Bone marrow (tissue), 2 donors: ENCODE measurements at places on chromosomes 6 and 20.

- DNase-seq: no peak
These were observed 204.3 kb upstream of the CST7 start for GRCh38 chr20:24744747-24745146.

- DNase-seq: no peak
These were observed 42.0 kb upstream of the BCAS1 start for GRCh38 chr20:54112221-54112884.

- no peak for DNase-seq
These were observed 448.8 kb downstream of the RNF144B start for GRCh38 chr6:18835976-18836375.

GRCh38 chr6:147058786-147059385 is 145.3 kb upstream of the STXBP5 start:
- no peak for DNase-seq

GRCh38 chr6:2469428-2469827 is 224.0 kb upstream of the GMDS start:
- DNase-seq: no peak

GRCh38 chr20:62694106-62694505 is 14.5 kb upstream of the NTSR1 start:
- no peak for DNase-seq

- no peak for DNase-seq
These were observed 100.9 kb downstream of the RNASET2 start for GRCh38 chr6:166855416-166855815.

DNA sequence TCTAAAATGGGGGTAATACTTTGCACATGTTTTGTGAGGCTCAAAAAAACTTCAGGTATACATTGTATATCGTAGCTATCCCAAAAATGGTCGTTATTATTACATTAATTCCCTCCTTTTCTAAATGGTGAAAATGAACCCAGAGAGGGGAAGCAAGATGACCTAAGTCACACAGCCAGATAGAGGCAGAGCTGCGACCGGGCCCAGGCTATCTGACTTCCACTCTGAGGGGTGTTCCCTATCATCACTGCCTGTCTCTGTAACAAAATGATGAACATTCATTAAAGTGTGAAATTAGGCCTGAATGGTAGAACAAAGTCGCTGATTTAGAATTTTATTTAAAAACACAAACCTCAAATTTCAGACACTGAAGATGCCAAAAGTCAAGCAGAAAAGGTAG is 29.1 kb upstream of the RIMS4 start:
- DNase-seq: no peak

DNA sequence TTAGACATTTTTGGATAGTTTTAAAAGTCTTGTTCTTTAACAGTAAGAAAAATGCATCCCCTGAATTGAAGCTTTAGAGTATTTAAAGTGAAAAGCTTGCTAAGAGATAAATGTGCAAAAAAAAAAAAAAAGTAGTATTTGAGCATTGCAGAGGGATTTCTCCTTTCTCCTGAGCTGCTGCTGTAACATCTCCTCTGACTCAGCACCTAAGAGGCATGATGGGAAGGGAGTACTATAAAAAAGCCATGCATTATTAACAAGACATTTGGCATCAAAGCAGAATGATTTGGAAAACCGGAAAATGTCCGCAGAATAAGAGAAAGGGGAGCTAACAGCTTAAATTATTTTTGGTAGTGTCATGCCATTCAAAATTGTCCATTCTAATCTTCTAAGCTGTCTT is 27.9 kb downstream of the B4GALT5 start:
- no peak for DNase-seq

GRCh38 chr6:150076196-150076893 is 7.4 kb upstream of the ULBP3 start:
- no peak for DNase-seq

- no peak for DNase-seq
These were observed 11.9 kb downstream of the GPX5 start for GRCh38 chr6:28537509-28538140.

DNA sequence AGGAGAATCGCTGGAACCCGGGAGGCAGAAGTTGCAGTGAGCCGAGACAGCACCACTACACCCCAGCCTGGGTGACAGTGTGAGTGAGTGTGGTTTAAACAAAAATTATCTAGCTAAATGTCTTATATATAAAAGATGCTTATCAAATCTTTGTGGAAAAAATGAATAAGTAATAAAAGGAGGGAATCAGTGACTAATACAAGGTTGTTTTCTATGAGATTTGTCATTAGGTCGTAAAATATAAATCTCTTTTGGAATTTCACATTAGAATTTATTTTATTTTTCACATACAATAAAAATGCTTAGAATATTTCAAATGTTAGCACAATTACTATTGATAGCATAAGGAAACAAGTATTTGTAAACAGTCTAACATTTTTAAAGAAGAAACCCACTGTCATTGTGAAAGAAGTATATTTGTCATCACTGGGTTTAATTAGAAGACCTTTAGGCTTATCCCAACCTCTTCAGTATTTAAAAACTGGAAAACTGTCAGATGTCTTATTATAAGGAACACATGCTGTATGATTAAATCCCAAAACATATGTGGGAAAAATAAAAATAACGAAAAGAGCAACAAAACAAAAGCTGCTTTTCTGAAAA is 47.1 kb downstream of the ASCC3 start:
- DNase-seq: no peak

- DNase-seq: no peak
These were observed 4.4 kb upstream of the C6orf163 start for GRCh38 chr6:87340230-87340629.

DNA sequence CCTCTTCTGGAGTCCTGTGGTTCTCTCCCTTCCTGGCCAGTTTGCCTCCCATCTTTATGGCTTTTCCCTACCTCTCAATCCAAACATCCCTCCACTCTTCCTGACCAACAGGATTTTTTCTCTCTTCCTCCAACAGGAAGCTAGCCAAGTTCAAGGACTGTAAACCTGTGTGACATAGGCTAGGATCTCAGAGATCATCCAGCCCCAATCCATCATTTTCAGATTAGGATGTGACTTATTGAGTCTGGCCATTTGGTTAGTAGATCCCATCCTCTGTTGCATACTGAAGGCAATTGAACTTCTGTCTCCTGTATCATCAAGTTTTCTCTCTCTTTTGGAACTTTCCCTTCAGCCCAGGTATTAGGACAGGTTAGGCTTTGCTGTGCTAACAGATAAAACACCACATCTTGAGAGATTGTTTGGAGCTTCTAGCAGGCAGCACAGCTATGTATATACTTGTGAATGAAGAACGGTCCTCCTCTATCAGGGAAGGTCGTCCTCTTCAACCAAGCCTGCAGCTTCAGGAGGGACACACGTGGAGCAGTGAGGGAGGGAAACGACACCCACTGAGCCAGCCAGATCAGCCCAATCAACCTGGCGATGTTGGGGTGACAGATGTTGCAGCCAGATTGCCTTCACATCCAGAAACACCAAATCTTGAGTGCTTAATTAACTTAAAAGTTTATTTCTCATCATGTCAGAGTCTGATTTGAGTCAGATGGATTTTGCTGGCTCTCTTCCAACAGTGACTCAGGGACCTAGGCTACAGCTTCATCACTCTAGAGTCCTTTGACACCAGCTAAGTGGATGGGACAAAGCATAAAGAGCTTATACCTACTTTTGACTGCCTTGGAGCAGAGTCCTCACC is 106.8 kb downstream of the GJA10 start:
- DNase-seq: no peak

- DNase-seq: no peak
These were observed 995 bp upstream of the GSTA4 start for GRCh38 chr6:52995913-52996645.

GRCh38 chr6:111586554-111586953 is 19.1 kb downstream of the TRAF3IP2 start:
- no peak for DNase-seq

DNA sequence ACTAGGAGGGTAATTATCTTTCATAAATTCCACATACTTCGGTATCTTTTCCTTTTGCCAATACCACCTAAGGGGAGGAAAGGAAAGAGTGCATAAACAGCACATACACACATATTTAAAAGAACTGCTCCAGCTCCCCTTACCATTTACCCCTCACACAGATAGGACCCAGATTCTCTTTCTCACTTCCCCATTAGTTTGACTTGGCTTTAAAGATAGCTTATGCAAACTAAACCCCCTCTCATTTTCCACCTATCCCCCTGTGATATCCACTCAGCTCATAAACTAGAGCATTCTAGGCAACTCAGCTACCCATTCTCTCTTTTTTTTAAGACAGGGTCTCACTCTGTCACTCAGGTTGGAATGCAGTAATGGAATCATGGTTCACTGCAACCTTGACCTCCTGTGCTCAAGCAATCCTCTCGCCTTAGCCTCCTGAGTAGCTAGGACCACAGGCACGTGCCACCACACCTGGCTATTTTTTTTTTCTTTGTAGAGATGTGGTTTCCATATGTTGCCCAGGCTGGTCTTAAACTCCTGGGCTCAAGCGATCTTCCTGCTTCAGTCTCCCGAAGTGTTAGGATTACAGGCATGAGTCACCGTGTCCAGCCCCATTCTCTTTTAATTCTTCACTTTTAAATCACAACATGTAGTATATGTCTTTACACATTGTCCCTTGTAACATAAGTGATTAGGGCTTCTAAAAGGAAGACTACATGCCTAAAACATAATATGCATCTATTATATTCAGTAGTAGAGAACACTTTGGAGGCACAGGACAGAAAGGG is 4.0 kb downstream of the FUCA2 start:
- no peak for DNase-seq

GRCh38 chr6:75424618-75425548 is 68.7 kb downstream of the FILIP1 start:
- no peak for DNase-seq

DNA sequence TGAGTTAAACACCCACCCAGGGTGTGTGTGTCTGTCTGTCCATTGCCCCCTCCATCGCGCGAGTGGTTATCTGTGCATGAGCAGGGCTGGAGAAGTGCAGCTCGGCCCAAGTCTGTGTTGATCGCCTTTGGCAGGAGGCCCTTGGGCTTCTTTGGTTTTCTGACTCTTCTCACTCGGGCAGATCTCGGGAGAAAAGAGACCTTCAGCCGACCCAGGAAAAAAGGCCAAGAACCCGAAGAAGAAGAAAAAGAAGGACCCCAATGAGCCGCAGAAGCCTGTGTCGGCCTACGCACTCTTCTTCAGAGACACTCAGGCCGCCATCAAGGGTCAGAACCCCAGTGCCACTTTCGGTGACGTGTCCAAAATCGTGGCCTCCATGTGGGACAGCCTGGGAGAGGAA is 132.9 kb downstream of the JPH2 start:
- DNase-seq: no peak

DNA sequence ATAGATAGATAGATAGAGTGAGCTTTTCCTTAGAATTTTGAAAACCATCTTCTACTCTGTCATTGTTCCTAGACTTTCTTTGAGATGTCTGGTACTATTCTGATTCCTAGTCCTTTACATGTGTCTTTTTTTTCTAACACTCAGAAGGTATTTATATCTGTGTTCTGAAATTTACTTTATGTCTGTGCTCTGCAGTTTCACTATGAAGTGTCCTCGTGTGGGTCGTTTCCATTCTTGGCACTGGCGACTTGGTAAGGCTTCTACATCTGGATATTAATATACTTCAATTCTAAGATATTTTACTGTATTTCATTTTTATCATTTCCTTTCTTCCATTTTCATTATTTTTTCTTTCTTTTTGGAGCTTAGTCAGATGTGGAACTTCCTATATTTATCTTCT is 87.0 kb downstream of the FHL5 start:
- no peak for DNase-seq

- DNase-seq: no peak
These were observed 322.1 kb upstream of the NT5E start for GRCh38 chr6:85127696-85128243.

- DNase-seq: no peak
These were observed 408.5 kb upstream of the SULF2 start for GRCh38 chr20:48193627-48194425.

DNA sequence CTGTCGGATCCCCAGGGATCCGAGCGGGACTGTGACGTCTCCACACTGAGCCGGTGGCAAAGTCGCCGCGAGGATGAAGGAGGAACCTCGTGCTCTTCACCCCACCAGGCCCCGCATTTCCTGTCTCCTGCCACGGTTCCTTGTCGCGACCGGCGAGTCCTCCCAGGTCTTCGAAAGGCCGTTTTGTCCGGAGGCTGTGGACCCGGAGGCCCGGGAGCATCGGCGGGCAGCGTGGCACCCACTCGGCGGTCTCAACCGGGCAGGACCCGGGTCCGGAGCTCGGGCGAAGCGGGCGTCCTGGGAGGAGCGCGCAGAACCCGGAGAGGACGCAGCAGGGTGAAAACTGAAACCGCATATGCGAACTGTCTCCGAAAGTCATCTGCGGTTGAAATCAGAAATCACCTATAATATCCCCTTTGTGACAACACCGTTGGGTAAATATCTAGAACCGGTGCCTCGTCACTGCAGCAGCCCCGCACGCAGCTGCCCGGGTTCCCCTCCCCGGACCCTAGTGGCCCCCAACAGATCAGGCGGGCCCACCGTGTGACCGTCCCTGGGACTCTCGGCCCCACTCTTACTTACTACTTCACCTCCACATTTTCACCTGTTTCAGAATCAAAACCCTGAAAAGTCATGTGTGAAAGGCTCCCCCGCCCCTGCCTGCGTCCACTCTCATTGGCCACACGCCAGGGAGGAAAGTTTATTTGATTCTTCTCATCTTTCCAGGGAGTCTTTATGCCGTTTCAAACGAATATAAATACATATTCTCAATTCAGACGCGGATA is 3.1 kb upstream of the ULBP2 start:
- no peak for DNase-seq

GRCh38 chr20:4111440-4112411 is 96.4 kb upstream of the RNF24 start:
- DNase-seq: no peak

GRCh38 chr20:1656844-1657243 is 735 bp downstream of the SIRPG start:
- DNase-seq: no peak

DNA sequence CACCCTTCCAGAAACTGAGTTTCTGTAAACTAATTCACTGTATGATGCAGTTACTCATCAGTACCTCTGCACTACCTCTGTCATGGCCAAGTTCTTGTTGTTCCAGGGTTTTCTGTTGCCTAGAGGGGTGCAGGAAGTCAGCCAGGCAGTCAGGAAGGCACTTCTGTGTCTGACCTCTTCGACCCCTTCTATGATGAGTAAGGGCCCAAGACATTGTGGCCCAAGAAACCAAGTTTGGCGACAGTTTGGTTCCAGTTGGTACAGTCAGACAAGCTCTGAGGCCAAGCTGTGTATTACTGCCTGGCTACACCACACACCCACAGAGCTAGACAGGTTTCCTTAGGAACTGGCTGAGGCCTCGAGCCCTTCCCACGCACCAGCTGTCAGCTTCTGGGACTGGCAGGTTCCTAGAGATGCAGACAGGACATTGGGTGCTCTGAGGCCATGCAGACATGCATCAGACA is 41.2 kb downstream of the TRAF3IP2 start:
- DNase-seq: no peak
